ENCODE measurements at places on chromosomes 2 and 18. TPM values are rescaled to one million over a fixed set of nuclear protein-coding genes. Genes with fewer than 3 reads are reported as not detected.

- no peak for DNase-seq
These were observed 155.8 kb upstream of the ALKAL2 start for GRCh38 chr2:443741-444140.

GRCh38 chr18:8322486-8322885 is 286.8 kb upstream of the RAB12 start:
- no peak for DNase-seq

DNA sequence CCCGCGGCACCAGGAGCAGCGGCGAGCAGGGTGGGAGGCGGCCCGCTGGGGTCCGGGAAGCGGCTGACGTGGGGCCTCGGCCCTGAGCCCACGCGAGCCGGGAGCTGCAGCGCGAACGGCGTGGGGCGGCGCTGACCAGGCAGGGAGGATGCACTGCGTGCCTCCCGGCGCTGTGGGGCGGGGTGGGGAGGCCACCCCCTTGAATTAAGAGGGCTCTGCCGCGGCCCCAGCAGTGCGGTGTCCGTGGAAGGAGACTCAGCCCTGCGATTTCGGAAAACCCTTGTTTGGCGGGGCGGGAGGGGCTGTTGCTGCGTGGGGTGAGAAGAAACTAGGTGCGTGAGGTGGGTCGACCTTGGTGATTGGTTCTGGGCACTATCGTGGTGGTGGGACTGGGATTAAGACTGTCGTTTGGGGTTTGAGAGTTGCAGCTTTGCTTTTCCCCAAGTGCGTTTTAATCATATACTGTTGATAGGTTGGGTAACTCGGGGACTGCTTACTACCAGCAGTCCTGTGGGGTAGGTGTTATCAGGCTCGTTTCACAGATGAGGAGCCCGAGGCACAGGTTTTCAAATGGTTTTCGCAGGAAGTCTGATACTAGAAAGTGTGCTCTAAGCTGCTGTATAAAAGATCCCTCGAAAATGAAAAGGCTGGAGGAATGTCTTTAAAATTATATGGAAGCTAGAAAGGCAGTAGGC is 722 bp downstream of the ACSL3 start:
- peak; percentile 42 for DNase-seq

GRCh38 chr18:3329471-3329870 is 67.5 kb downstream of the MYL12B start:
- no peak for DNase-seq

GRCh38 chr18:36199691-36200295 is 12.5 kb downstream of the MOCOS start:
- no peak for DNase-seq

GRCh38 chr2:54261537-54261936 is 5.5 kb upstream of the TSPYL6 start:
- peak; percentile 74 for DNase-seq

- DNase-seq, result no peak
These were observed 169.2 kb downstream of the KLHL29 start for GRCh38 chr2:23554054-23554697.

- no peak for DNase-seq
These were observed 741.3 kb upstream of the RAB6C start for GRCh38 chr2:129237966-129238725.

- DNase-seq, result no peak
These were observed 32.3 kb downstream of the KLHL29 start for GRCh38 chr2:23417310-23417709.

- no peak for DNase-seq
These were observed 15.2 kb downstream of the ACVR2A start for GRCh38 chr2:147860009-147860408.

- no peak for DNase-seq
These were observed 791.0 kb downstream of the LRRTM4 start for GRCh38 chr2:76731157-76731556.

GRCh38 chr2:85886590-85886989 is 2.2 kb downstream of the ST3GAL5 start:
- DNase-seq, result peak; percentile 96

DNA sequence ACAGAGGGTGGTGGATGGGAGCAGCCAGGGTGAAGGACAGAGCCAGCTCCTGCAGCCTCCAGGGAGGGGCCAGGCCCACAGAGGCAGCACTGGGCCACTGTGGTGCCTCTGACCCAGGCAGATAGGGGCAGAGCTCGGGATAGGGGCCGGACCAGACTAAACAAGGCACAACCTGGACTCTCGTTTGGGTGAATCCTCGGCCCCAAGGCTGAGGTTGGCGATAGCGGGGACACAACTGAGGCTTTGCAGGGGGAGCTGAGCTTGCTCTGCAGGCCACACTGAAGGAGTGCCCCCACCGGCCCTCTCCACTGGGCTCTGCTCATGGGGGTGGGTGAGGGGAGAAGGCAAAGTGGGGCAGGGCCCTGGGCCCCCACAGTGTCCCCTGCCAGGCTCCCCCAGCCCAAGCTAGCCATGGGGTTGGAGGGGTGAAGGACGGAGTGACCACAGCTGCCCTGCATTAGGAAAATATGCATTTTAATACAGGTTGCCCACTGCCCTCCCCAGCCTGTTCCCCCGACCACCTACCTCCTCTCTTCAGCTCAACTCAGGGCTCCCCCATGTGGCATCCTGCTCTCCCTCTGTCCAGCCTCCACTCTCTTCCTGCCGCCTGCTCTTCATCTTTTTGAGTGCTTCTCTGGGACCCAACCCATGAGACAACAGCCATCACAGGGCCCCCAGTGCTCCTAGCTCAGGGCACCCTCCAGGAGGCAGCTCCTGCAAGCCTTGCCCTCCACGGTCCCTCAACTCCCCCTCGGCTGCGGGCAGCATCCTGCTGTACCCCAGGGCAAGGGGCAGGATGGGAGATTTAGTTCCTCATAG is 152.8 kb downstream of the INHBB start:
- DNase-seq, result no peak

GRCh38 chr2:226656367-226656766 is 143.3 kb downstream of the IRS1 start:
- peak; percentile 90 for DNase-seq

DNA sequence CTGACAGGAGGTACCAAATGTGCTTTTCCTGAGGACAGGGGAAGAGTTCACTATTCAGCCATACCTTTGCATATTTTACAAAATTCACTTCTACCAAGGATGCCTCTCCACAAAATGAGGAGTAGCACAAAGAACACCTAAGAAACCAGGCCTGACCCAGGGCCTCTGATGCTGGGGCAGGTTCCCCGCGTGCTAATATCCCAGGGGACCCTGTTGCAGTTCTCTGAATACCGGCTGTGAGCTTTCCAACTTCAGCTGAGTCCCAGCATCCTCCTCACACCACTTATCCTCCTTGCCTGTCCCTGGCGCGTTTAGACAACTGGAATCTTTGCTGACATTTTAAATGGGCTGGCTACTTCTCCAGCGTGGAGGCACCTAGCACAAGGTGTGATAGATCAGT is 142.3 kb downstream of the BCL2 start:
- DNase-seq, result no peak

DNA sequence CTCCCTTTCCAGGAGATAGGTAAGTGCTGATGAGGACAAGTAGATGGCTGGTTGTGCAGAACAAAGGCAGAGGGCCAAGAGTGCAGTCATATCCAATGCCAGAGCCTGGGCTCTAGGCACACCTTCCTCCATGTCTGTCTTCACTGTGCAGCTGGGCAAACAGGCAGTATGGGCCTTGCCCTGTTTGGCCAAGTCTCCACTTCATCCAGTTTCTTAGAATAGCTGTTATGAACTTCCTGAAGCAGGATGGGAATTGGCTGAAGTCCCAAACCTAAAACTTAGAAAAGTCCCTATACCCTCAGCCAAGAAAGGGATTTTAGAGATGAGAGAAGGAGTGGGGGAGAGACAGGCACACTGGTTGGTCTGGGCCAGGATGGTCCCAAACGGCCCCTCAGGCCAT is 37.5 kb upstream of the CYP26B1 start:
- no peak for DNase-seq

DNA sequence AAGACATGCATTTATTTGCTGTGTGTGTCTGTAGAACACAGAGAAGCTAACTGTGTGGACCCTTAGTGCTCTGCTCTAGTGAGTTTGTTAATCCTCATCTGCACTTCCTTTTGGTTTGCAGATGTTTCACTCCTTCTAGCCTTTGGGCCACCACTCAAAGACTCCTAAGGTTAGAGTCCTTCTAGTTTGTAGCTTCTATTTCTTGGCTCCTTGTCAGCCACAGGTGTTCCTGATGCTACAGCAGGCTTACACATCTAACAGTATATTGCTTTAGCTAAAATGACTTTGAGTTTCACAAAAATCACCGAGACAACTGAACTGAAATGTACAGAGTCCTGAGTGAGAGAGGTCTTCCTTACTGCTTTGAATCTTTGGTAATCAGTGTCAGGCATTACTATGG is 551.4 kb downstream of the NRXN1 start:
- DNase-seq, result no peak

DNA sequence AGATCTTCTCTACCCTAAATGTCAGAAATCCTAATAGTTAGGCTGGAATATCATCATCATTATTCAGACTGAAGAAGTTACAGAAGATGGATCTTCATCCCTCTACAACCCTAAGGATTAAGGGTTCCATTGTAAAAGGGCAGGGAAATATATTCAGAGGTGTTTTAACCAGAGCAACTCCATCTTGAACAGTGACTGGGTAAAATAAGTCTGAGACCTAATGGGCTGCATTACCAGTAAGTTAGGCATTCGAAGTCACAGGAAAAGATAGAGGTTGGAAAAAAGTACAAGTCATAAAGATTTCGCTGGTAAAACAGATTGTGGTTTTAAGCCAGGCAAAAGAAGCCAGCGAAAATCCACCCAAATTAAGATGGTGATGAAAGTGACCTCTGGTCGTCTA is 968.7 kb downstream of the CNTNAP5 start:
- no peak for DNase-seq

- DNase-seq, result no peak
These were observed 13.7 kb upstream of the TTC39C start for GRCh38 chr18:24000613-24001490.

DNA sequence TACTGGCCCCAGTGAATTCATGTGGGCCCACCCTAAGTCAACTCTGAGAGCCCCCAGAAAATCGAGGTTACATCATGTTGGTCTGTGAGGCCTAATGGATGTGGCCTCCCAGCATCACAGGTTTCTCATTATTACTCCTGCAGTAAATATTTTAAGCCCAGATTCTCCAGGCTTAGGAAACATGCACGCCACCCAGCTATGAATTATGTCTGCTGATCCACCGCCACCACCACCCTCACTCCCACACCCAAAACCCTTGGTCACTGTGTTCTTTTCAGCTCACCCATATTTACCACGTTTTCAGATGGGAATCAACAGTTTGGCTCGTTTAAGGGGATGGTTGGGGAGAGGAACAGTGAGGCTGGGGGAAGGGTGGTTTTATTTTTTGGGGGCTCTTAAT is 128.6 kb downstream of the NCK2 start:
- peak; percentile 23 for DNase-seq

DNA sequence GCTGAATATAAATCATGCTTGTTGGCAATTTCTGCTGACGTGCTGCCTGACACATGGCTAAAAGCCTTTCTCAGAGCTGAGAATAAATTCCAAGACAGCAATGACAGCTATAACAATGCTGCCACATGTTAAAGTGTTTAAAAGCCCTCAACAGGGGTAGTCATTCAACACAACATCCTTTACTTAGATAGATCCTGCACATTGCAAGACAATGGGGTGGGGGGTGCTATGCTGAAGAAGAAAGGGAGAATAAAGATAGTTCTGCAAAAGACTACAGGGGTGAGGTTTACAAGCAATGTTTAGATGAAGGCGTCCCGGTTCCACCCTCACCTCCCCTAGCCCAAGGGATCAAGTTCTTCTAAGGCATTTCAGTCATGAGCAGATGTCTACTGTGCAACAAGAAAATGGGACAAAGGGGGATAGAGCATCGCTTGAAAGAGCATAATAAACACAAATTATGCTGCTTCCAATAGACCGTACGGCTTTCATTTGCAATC is 291.0 kb upstream of the ACVR2A start:
- no peak for DNase-seq

DNA sequence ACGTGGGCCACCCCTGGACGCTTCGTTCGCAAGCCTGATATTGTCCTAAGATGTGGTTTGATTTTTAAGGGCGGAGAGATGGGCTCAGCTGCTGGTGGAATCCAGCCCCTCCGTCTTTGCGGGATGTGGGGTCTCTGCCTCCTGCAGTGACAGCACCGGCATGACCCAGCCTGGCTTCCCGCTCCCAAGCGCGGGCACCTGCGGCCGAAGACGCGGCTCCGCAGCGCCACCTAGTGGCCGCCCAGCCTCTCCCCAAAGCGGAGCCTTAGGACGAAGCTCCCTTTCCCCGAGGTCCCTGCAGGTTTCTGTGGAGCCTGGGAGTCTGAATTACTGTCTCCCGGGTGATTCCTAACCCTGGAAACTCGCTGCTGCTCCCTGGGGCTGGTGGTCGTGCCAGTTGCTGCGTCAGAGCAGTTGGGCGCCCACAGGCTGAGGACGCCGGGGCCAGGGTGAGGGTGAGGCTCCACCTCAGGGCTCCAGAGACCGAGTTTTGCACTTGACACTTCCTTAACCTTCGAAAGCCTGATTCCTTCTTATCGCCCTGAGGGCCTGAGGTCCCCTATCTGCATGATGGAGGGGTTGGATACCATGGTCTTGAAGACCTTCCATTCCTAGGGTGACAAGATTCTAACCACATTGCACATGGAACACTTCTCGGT is 137.5 kb downstream of the TPO start:
- DNase-seq, result peak; percentile 33

GRCh38 chr2:99127981-99128380 is 13.5 kb upstream of the C2orf15 start:
- DNase-seq, result no peak

DNA sequence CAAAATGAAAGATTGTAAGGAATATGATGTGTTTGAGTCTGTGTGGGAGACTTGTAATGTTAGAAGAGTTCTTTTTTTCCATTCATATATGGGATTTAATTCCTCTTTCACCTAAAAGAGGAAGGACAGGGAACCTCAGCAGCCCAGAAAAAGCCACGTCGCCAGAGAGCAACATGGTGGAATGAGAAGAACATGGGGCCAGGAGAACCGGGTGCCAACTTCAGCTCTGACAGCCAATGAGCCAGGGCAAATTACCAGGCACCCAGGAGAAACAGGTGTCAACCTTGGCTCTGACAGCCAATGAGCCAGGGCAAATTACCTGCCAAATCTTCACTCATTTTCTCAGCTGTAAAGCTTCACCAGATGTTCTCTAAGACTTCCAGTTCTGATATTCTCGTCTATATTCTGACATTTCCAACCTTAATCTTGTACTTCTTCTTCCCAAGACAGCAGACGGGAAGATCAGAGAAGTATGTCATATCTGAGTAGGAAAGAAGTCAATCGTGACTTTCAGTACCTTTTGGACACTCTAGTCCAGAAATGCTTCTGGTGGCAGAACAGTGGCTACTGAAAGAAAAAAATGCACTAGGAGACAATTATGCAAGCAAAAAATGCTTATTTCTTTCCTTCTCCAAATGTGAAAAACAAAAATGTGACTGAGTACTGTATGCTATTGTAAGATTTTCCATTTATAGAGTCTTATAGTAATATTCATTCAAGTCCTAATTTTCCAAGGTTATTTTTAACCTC is 79.2 kb upstream of the COL5A2 start:
- no peak for DNase-seq

GRCh38 chr2:47508641-47509040 is 105.7 kb downstream of the MSH2 start:
- DNase-seq, result no peak

GRCh38 chr2:149715005-149715592 is 127.5 kb upstream of the MMADHC start:
- DNase-seq, result peak; percentile 74

The MDH1B gene
- total RNA-seq, result 1.3 TPM

The NBAS gene
- 109 TPM for total RNA-seq

The SERPINB3 gene
- total RNA-seq, result not detected

The CMPK2 gene
- total RNA-seq, result 1.9 TPM

The CAPN13 gene
- total RNA-seq, result not detected

The SERPINB13 gene
- not detected for total RNA-seq

The THSD7B gene
- total RNA-seq, result 0.32 TPM

The LYPD6B gene
- total RNA-seq, result 3.0 TPM

The HOXD13 gene
- not detected for total RNA-seq

The PPP3R1 gene
- 28.0 TPM for total RNA-seq
